ENCODE measurements at places on chromosomes 3 and 15.

DNA sequence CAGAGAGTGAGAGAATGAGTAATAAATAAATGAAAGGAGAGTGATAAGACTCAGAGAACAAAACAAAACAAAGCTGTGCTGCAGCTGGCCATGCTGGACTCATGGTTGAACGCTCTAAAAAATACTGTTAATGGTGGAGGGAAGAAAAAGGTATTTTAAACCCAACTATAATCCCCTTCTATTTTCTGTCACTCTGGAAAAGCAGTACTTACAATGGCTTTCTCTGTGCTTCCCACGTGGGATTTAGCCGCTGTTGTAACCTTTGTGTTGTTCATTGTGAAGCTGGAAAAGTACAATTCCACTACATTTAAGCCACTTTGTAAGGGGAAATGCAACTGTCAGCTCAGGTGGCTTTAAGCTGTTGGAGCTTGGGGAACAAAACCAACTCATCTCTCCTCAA is 917.7 kb downstream of the IGSF11 start:
- no peak for DNase-seq

- no peak for DNase-seq
Observed at GRCh38 chr3:89268059-89268458, 160.6 kb downstream of the EPHA3 start.

GRCh38 chr3:12982619-12983101 is 90.6 kb downstream of the IQSEC1 start:
- no peak for DNase-seq

DNA sequence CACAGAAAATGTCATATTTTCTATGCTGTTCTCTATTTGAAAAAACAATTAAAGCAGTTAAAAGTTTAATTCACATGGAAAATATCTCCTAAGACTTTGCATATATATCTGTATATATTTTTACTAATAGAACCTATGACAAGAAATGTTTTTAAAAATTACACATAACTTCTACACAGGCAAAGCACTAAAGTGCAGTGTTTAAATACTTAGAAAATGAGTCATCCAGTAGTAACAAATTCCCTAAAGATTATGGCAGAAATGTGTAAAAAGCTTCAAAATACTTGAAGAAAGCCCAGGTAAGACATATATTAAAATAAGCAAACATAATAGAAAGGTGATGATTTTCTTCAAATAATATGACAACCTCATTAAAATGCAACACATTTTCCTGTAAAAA is 236.6 kb downstream of the TBC1D5 start:
- no peak for DNase-seq

DNA sequence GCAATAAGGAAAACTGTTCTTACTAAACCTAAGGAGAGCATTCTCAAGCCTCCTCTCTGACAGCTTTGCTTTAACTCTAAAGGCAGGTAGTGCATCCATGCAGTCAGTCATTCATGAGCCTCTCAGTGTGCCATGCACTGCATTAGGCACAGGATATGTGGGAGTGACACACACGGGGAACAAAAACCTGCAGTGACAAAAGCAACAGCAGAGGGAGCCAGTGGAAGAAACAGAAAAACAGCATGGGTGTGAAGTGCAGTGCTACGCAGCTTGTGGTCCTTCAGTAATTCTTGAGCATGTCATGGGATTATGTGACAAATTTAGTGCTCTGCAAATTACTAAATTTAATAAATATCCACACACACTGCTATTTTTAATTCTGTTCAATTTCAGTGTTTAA is 230.7 kb downstream of the BBX start:
- peak; percentile 80 for DNase-seq

- DNase-seq: peak; percentile 81
Observed at GRCh38 chr15:32676169-32676568, 34.7 kb downstream of the SCG5 start.

DNA sequence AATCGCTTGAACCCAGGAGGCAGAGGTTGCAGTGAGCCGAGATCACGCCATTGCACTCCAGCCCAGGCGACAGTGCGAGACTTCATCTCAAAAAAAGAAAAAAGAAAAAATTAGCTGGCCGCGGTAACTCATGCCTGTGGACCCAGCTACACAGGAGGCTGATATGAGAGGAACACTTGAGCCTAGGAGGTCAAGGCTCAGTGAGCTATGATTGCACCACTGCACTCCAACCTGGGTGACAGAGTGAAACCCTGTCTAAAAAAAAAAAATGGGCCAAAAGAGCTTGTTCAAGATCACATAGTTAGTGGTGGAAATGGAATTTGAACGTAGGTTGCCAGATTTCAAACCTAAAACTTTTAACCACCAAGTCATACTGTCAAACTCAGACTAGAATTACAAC is 46.2 kb upstream of the PPP4R2 start:
- no peak for DNase-seq

DNA sequence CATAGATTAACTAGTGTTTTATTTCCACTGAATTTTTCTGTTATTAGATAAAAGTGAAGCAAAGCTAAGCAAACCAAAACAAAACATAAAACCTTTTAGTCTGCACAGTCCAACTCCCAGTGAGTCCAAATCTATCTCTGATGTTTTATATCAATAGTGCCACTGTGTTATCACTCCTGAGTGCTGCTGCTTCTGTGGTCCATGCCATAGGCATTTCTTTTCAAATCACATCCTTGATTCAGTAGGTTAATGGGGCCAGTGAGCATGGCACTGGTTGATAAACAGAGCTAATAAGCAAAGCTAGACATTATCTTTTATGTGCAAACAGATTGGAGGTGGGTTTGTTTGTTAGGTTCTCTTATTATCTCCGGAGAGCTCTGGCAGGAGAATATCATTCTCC is 30.0 kb downstream of the RBMS3 start:
- peak; percentile 22 for DNase-seq

GRCh38 chr3:160458151-160458550 is 8.6 kb upstream of the TRIM59 start:
- no peak for DNase-seq

GRCh38 chr3:78610462-78611125 is 1157.2 kb downstream of the ROBO1 start:
- no peak for DNase-seq

GRCh38 chr15:72021604-72022003 is 96.3 kb downstream of the MYO9A start:
- DNase-seq: no peak

GRCh38 chr3:4036046-4036445 is 236.8 kb downstream of the LRRN1 start:
- no peak for DNase-seq

DNA sequence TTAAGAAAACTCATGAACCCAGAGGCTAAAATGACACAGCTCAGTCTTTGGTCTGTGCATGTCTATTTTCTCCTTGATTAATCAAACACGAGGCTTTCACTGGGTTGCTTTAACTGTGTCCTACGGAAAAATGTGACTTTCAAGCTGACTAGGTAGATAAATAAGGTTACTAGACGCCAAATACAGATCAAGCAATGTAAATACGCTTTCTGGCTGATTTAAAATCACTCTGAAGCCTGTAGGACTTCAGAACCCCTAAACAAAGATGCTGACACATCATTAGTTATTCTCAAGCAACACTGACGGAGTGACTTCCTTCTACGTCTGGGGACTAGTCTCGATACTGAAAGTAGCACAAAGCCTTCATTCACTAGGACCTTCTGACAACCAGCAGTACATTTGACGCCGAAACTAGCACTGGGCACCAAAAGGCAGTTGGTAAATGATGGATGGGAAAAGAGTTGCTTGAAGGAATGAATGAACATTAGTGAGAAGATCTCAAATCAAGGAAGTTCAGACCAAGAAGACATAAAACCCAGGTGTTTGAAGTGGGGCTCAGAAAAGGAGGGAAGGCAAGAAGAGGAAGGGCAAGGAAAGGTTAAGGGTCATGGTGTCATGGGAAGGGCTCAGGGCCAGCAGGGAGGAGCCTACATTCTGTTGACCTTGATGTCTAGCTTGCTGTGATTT is 67.1 kb upstream of the CDV3 start:
- DNase-seq: no peak

- DNase-seq: peak; percentile 78
Observed at GRCh38 chr15:91936927-91937326, 83.4 kb downstream of the SLCO3A1 start.

- peak; percentile 82 for DNase-seq
Observed at GRCh38 chr15:63891079-63891767, 57.5 kb upstream of the HERC1 start.

DNA sequence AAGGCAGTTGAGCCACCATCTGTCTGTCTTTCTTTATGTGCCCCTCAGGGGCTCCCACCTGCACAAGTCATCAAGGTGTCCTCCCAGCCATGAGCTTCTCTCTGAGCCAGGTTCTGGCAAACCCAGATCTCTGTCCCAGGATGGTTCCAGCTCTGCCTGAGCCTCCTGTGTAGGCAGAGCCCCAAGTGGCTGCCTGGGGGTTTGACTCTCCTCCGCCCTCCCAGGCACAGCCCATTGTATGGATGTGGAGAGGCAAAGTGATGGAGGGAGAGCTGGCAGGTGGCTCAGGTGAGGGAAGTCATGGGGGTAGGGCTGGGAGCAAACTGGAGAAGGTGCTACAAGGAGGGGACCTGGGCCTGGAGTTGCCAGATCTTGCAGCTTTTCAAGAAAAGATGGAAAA is 56.9 kb downstream of the GRIP2 start:
- DNase-seq: no peak

DNA sequence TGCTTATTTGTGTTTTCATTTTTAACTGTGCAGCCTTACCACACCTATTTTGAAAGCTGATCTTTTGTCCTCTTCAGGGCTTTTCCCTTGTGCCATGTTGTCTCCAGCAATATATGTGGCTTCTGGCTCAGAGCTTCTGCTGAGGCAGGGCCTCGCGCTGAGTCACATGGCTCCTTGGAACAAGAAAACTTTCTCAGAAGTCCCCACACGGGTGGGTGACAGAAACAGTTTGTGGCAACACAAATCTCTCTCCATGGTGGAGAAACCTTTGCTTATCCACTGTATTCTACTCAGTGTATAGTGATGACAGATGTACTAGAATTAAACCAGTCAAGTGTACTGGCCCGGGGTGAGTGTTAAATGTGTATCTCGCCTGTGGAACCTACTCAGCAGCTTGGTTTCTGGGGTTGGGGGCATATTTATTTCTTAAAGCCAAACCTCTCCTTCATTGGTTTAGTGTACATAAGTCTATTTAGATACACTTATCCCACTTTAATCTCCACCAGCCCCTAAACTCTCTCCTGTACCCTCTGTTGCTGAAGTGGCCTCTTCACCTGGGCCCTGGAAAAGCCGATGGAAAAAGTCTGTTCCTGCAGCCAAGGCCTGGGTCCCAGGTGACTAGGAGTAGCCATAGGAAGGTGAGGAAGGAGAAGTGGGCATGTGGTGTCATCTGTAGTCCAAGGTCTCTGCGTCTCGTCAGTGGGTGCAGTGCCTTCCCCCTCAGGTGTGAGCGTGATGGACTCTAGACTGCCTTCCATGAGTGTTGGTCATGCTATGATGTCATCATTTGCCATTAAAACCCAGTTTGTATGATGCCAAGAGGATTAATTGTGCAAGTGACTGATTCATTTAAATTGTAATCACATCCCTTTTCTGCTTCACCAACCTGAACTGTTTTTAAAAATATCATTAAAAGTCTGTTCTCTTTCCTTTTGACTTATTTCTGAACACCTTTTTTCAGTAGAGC is 3.2 kb upstream of the FBXL22 start:
- DNase-seq: no peak

DNA sequence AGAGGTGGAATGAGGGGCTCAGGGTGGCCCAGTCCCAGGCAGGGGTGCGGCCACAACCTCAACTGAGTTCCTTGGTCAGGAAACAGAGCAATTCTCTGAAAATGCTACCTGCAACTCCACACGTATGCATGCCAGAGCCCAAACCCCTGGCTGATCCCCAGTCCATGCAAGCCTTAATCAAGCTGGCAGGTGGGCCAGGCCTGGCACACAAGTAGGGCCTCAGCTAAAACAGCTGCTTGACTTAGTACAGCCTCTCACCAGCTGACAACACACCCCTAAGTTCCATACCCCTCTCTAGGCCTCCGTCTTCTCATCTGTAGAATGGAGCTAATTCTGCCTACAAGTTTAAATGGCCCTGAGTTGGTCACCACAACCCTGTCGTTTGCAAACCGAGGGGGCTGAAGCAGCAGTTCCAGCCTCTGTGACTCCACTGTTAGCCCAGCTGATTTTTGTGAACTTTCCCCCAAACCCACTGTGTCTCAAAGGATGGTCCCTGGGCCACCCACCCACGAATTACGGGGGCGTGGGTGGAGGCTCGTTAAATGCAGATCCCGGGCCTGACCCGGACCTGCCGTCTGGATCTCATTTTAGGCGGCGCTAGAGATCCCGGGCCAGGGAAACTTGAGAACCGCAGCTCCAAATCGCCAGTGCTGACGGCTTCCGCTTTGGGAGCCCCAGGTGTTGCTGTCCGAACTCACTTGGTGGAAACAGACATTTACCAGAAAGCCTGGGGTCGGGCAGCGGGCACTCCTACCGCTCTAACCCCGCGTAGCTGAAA is 927 bp downstream of the CHDH start:
- peak; percentile 45 for DNase-seq

- no peak for DNase-seq
Observed at GRCh38 chr3:174000675-174001074, 603.1 kb downstream of the NLGN1 start.

DNA sequence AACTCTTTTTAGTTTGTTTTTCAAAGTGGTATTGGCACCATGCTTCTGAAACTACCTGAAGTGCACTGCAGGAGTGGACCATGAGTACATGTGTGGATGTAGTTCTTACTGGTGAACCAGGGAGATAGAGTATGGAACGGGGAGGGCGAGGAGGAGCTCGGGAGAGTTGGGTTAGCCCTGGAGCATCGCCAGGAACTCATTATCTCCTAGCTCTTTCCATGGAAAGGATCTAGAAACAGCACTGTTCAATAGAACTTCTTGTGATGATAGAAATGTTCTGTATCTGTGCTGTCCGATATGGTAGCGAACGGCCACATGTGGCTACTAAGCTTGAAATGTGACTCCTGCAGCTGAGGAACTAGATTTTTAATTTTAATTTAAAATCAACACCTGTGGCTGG is 47.3 kb downstream of the VGLL4 start:
- no peak for DNase-seq

DNA sequence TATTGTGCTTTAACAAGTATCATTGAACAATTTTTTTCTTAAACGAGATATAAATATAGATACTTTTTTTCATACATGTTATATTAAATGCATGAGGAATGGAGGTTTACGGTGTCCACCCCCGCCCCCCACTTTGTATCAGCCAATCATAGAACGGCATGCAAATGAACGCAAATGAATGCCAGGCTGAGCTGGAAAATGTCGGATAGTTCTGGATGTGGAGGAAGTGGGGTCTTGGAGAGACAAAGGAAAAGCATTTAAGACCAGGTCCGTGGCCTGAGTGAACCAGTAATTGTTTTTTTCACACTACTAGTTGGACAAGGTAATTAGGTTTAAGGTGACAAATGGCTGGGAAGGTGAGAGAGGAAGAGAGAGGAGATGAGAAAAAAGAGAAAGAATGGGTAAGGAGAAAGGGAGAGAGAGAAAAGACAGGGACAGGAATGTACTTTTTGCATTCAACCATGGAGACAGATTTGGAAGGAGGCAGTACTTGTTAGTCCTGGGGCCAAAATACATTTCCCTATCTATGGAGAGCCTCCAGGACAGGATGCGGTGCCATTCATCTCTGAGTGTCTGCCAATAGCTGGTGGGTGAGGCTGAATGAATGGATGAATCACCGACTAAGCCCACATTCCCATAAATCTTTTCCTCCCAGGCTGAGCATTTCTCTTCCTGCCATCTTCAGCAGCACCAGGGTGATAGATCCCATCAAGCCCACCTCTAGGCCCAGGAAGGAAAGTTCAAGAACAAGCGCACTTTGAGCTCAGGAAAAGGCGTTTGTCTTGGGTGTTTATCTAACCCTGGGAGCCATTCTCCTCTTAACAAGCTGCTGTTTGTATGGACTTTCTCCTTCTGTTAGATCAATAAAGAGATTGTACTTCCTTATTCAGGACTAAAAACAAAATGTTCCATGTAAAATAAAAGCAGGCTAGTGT is 1.4 kb upstream of the RAD18 start:
- DNase-seq: peak; percentile 37

Measured in NCI-H69 (cell line).